ENCODE measurements at places on chromosomes 16 and 17.
A peak's percentile ranks its signal among the peaks of the same experiment; 100 is the strongest.

DNA sequence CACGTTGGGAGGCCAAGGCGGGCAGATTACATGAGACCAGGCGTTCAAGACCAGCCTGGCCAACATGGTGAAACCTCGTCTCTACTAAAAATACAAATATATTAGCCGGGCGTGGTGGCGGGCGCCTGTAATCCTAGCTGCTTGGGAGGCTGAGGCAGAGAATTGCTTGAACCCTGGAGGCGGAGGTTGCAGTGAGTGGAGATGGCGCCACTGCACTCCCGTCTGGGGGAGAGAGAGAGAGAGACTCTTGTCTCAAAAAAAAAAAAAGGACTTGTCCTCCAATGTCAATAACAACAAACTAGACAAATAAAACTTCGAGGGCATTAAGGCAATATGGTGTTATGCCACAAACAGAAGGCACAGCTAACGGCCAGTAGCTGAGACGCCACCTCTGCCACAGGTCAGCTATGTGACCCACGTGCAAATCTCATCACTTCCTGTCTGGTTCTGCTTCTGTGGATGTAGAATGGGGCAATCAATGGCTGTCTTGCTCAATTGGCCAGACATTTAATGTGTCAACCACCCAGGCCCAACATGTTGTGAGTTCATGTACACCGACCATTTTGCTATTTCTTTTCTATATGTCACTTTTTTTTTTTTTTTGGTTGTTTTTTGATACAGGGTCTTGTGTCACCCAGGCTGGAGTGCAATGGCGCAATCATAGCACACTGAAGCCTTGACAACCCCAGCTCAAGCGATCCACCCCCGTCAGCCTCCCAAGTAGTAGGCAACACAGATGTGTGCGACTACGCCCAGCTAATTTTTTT is 834 bp upstream of the TXNDC11 start:
- DNase-seq = peak; percentile 69

DNA sequence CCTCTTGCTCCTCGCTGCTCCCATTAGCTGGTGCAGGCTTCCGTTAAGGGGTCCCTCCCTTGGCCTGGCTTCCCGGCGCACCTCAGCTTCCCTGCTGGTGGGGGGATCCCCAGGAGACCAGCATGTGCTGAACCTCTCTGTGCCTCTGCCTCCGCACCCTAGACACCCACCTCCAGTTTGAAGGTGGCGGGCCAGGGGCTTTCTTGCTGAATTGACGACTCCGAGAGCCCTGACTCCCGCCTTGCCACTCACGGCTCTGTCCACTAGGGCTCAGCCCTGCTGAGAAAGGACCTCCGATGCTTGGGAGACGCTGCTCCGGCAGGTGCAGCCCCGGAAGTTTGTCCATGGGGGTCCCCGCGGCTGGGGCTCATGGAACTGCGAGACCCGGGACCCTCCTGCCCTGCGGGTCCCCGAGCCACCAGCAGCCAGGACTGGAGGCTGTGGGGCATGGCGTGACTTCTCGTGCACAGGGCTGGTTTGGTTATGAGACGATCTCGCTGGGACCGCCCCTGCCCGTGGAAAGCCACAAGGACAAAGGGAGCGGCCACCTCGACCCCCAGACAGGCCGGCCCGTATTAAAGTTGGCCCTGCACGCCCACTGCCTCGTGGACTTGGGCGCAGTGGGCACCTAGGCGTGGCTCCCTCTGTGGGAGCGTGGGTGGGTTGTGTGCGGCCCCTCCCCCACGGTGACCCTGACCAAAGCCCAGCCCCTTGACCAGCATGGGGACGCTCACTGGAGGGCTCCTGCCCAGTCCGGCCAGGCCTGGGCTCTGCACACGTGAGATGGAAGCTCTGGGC is 8.1 kb downstream of the CHMP6 start:
- no peak for DNase-seq

GRCh38 chr17:53217311-53217710 is 605.4 kb upstream of the KIF2B start:
- DNase-seq = no peak

DNA sequence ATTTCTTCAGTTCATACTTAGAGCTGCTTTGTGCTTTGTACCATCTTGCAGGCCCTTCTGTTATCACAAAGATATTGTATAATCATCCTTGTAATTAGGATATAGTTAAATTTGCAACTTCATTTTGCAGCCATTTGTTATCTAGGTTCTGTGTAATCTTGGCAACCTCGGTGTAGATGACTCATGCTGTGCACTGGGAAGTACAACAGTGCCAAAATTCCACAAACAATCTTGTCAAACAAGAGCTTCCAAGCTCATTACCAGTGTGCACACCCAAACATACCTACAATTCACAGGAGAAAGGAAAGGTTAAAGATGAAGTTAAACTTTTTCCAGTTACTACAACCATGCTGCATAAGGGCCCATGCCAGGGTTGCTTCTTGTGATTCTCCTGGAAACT is 1231.8 kb downstream of the CDH11 start:
- no peak for DNase-seq

GRCh38 chr17:45440161-45440778 is 7.6 kb upstream of the ARHGAP27 start:
- DNase-seq = no peak

DNA sequence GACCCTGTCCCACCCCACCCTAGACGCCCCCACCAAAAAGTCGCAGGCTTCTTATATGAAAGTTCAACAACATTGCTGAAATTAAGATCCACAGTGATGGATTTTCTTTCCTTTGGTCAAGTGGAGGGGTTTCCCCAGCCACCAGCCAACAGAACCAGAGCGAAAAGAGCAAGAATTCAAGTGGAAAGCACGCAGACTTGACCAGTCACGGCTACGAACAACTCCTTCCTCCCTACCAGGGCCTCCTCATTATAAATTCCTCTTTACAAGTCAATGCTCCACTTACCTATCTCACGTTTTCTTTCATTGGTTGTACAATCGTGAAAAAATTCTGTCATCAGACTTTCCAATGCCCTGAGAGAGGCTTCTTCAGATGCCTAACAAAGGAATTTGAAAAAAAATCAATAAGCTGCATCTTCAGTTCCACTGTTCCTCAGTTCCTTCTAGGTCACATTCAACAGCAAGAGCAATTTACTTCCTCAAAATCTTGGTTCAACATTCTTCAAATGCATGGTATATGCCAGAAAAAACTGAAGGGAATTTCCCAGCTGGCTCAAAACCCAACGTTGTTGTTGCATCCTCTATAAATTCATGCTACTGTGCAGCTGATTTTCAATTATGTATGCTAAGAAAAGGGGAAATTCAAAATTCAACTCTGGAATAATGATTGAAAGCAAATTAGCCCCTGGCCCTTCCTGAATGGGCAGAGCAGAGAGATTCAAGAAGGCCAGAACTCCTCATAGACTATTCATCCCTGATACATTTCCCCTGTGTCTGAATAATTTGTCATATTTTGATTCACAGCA is 30.9 kb downstream of the XPO6 start:
- no peak for DNase-seq

- DNase-seq = no peak
Measured at GRCh38 chr17:74235911-74236371, 22.6 kb downstream of the TTYH2 start.

GRCh38 chr17:58384897-58385296 is 32.4 kb downstream of the RNF43 start:
- no peak for DNase-seq

GRCh38 chr17:47618410-47618809 is 31.3 kb upstream of the KPNB1 start:
- DNase-seq = no peak

GRCh38 chr17:40901981-40902474 is 17.0 kb upstream of the KRT20 start:
- no peak for DNase-seq

DNA sequence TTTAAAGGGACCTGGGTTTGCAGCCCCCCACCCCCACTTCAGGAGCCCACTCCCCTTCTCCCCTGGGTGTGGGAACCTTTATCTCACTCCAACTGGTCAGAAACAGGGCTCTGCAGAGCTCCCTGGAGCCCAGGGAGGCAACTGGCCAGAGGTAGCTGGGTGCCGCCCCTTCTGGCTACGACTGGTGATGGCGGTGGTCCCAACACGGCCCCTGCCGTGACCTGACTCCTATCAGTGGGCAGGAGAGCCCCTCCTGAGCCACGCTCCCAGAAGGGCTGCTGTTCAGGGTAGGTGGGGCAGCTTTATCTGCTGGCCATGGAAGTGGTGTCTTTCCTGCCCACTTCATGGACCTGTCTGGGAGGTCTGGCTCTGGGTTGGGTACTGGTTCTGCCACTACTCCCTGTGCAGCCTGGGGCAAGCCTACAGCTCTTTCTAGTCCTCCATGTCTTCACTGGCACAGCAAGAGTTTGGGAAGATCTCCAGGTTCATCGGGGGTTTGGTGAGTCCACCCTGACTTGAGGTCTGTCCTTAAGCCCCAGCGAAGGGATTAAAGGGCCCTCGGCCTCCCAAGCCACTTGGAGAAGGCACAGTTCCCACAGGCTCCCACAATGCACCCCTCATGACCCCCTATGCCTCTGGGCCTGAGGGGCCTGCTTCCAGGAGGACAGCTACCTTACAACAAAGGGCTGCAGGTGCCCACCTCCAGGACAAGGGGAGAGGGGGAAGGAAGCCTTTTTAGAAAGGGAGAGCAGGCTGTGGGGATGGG is 5.5 kb upstream of the SREBF1 start:
- no peak for DNase-seq

DNA sequence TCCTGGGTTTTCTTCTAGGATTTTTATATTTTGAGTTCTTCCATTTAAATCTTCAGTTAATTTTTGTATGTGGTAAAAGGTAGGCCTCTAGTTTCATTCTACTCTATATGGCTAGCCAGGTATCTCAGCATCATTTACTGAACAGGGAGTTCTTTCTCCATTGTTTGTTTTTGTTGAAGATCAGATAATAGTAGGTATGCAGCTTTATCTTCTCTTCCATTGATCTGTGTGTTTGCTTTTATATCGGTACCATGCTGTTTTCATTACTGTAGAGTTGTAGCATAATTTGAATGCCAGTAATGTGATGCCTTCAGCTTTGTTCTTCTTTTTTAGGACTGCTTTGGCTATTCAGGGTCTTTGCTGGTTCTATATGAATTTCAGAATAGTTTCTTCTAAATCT is 77.3 kb downstream of the USP22 start:
- DNase-seq = no peak

DNA sequence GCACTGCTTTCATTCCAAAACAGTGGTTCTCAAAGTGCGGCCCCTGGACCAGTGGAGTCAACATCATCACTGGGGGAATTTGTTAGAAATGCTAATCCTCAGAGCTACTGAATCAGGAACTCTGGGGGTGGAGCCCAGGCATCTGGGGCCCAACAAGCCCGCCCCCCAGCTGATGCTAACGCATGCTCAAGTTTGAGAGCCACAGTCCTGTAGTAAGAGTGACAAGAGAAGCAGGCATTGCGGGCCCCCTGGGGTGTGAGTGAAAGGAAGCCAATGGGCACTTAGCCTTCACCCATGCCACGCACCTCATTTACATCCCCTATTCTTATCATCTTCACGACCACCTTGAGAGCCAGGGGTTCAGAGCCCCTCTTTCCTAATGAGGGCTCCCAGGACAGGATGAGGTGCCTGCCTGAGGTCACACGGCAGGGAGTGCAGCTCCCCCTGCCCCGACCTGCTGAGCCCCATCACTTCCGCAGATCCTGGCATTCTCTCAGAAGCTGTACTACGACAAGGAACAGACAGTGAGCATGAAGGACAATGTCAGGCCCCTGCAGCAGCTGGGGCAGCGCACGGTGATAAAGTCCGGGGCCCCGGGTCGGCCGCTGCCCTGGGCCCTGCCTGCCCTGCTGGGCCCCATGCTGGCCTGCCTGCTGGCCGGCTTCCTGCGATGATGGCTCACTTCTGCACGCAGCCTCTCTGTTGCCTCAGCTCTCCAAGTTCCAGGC is 9.1 kb downstream of the CA4 start:
- DNase-seq = no peak

DNA sequence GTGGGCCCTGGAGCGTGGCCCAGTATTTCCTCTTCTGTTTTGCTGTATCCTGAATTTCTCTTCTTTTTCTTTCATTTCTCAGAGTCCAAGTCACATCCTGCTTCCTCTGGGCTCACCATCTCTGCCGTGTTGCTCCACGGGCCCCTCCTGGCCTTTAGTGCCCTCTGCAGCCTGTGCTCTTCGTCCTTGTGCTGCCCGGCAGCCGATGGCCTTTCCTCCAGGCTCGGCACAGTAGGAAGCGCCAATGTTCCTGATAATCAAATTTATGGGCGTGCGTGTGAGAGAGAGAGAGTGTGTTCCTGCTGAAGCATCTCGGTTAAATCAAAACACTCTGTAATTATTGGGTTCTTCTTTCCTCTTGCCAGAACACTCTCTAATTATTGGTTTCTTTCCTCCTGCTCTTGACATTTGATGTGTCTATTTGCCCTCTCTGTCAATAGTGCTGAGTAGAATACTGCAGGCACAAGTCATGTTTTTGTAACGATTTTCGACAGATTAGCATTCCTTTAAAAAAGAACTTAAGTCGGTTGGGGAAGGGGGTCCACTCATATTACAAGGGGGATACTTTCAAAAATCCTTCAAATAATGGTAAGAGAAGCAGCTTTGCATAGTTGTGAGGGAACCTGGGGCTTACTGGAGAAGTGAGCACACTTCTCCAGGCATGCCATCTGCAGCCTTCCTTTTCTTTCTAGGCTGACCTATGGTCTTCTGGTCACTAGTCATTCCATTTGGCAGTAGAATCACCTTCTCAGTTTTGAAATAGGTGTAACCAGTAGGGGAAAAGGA is 126.6 kb downstream of the RPTOR start:
- no peak for DNase-seq

GRCh38 chr16:51134269-51134812 is 16.7 kb downstream of the SALL1 start:
- no peak for DNase-seq

DNA sequence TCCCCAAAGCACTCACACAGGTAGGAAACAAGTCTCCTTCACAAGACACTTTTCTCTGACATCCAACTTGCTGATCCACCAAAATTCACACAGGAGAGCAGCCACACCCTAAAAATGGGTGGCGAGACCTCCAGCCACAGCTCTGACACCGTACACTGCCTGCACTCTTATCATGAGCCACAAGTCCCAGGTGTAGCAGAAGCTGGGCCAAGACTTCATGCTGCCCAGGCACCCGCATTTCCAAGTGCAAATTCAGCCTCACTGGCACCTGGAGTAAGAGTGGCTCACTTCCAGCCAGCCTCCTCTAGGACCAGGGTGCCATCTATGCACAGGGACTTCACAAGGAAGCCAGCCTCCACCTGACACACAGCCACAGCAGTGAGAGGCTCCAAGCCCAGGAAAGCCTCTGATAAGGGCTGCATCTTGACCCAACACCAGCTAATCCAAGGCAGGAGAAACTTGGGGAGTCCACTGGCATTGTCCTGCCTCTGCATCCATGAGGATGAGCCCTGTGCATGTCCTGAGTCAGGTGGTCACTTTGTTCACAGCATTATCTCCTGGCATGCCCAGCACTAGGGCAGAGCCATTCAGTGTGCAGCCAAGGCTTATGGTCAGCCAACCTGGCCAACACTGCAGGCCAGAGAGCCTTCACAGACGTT is 2.6 kb upstream of the ZNF768 start:
- DNase-seq = no peak
